ENCODE measurements at places on chromosomes 6 and 20.

DNA sequence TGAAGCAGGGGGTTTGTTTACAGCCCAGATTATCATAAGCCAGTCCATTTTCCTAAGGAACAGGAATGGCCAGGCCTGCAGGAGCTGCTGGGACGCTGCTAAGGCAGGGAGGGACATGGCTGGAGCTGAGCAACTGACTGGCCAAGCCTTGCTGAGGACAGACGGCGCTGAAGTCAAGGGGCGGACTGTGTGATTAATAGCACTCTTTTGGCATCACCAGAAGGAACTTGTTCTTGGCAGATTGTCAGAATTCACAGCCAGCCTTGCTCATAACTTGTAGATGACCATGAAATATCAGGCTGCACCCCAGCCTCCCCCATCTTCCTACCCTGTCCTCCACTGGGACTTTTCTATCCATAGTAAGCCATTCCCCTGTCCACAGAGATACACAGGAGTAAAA, 218.8 kb upstream of the RNF24 start:
- peaks cover 32% of the 10 kb centered on the region for H3K27me3 ChIP-seq
- no peaks in the 10 kb centered on the region for H3K4me1 ChIP-seq
- DNase-seq, result no peak
- H3K36me3 ChIP-seq, result no peaks in the 10 kb centered on the region
- peak overlapping the region; percentile 17 for H3K27ac ChIP-seq
- no peak overlapping the region for H3K4me3 ChIP-seq

GRCh38 chr6:50850223-50851048, 31.8 kb downstream of the TFAP2B start:
- peaks cover 95% of the 10 kb centered on the region for H3K27me3 ChIP-seq
- H3K4me1 ChIP-seq, result peaks cover 26% of the 10 kb centered on the region
- H3K36me3 ChIP-seq, result no peaks in the 10 kb centered on the region
- H3K4me3 ChIP-seq, result peak overlapping the region; percentile 73
- DNase-seq, result peak; percentile 43

DNA sequence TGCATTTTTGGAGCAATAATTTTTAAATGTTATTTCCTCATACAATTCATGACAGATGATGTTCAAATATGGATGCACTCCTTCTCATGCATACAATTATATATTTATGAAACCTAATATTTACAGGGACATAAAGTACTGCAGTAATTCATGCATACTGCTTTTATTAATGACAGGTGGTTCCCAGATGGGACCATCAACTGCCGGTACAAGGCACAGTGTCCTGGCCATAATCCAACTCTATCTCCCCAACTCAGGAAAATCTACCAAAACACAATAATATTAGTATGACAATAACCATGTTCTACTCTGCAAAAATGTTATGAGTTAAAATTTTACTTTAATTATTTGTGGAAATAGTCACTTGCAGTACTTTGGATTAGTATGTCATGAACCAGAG, 77.8 kb downstream of the VIP start:
- no peaks in the 10 kb centered on the region for H3K4me1 ChIP-seq
- DNase-seq, result no peak
- H3K36me3 ChIP-seq, result no peaks in the 10 kb centered on the region
- no peak overlapping the region for H3K27ac ChIP-seq
- H3K4me3 ChIP-seq, result no peak overlapping the region

DNA sequence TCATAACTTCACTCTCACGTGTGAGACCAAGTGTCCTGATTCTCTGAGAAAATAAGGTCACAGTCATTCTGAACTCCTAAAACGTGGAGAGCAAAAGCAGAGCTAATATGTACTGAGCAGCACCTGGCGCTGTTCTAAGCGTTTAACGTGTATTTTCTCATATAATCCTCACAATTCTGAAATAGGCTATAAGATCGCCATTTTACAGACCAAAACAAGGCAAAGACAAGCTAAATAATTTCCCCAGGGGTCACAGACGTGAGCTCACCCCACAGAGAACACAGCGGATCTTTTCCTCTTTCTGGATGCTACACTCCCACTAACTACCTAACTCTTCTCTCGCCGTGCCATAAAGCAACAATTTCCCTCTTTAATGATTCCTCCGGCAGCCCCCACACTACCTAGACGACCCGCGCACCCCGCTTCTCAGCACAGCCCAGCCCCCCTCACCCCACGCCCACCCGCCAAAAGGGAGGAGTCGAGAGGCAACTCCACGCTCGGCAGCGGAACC, 636 bp downstream of the SUPT3H start:
- H3K4me1 ChIP-seq, result peaks cover 20% of the 10 kb centered on the region
- H3K36me3 ChIP-seq, result no peaks in the 10 kb centered on the region
- no peak for DNase-seq
- H3K27me3 ChIP-seq, result no peaks in the 10 kb centered on the region
- peak overlapping the region; percentile 99 for H3K27ac ChIP-seq

DNA sequence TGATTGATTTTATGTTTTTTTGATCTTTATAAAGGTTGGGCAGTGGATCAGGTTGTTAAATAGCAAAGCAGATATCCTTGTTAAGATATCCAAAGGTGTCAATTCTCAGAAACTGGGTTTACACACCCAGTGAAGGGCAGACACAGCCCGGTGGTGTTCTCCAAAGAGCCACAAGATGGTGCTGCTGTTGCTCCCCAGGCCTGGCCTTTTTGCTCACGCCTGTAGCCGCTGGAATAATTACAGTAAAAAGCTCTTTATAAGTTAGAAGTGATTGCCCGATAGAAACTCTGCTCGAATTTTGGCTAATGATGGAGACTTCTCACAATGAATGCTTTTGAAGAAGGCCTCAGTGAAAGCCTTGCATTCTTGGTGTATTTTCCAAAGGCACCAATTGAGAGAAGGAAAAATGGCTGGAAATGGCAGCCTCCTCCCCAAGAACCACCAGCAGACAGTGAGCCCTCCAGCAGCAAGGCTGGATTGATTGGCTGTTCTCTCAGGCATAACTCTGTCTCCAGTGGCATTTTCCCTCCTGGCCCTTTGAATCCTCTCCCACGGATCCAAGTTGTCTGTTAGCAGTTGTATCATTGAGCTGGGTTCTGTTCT, 120.5 kb upstream of the CHD6 start:
- H3K27me3 ChIP-seq, result peaks cover 19% of the 10 kb centered on the region
- peaks cover 1% of the 10 kb centered on the region for H3K4me1 ChIP-seq
- no peaks in the 10 kb centered on the region for H3K36me3 ChIP-seq
- no peak for DNase-seq
- no peak overlapping the region for H3K27ac ChIP-seq
- no peak overlapping the region for H3K4me3 ChIP-seq
